Left ventricle myocardium superior (tissue), 1 donor: ENCODE measurements at places on chromosomes 5 and 9.

DNA sequence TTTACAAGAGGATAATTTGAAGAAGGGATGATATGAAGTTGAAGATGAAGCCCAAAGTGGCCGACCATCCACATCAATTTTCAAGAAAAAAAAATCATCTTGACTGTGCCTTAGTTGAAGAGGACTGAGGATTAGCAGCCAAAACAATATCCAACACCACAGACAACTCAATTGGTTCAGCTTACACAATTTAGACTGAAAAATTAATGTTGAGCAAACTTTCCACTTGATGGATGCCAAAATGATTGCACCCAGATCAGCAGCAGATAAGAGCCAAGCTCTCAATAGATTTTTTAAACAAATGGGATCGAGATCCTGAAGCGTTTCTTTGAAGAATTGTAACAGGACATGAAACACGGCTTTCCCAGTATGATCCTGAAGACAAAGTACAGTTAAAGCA lies 163.2 kb downstream of the GADD45G start:
- no peak for DNase-seq

GRCh38 chr5:2841208-2841607 lies 89.7 kb upstream of the IRX2 start:
- no peak for DNase-seq

- no peak for DNase-seq
These were observed 7.0 kb upstream of the GADD45G start for GRCh38 chr9:89597711-89598362.

GRCh38 chr5:93620487-93621326 lies 37.7 kb downstream of the NR2F1 start:
- peak; percentile 81 for DNase-seq

DNA sequence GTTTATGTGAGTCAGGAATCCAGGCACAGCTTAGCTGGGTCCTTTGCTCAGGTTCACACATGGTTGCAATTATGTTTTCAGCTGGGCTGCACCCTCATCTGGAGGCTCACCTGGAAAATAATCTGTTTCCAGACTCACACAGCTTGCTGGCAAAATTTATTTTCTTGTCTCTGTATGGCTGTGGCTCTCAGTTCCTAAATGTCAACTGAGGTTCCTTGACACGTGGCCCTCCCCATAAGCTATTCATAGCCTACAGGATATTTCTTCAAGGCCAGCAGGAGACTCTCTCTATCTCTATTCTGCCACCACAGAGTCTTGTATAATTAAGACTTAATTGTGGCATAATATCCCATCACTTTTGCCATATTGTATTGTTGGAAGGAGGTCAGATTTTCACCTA lies 732.0 kb downstream of the CDH18 start:
- DNase-seq = no peak

DNA sequence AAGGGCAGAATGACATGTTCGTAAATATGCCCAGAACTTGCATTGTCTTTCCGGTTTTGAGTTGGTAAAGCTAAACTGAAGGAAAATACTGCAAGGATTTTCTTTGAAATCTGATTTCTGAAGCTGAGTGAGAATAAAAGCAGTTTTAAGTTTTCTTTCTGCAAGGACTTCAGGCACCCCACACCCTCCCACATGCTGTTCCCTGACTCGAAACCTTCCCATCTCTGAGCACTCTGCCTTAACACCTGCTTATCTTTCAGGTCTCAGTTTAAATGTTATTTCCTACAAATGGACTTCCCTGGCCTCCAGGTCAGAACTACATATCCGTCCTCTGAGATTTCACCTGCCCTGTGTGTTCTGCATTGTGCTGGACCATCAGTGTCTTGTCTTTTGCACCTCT lies 93.8 kb downstream of the KLHL3 start:
- DNase-seq = no peak

- DNase-seq = no peak
These were observed 69.6 kb downstream of the CHSY3 start for GRCh38 chr5:129973716-129974426.

GRCh38 chr9:81588148-81588871 lies 101.0 kb downstream of the TLE1 start:
- DNase-seq = no peak

- no peak for DNase-seq
These were observed 326.8 kb upstream of the SGCD start for GRCh38 chr5:156000115-156000514.

DNA sequence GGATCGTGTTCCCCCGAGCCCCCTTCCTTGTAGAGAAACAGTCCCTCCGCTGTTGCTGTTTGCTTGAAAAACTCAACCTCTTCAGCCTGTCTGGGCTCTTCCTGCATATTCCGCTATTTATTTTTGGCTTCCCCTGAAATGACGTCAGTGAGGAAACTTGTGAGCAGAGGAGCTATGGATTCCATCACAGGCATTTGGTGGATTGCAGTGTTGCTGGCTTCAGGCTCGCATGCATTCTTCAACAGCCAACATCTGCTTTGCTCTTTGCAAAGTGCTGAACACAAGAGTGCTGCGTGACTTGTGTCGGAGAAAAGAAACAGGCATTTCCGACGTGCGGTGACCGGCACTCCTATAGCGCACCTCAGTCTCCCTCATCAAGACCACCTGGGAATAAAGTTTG lies 232.7 kb downstream of the RFK start:
- peak; percentile 35 for DNase-seq

- DNase-seq = no peak
These were observed 107.7 kb downstream of the SLC25A46 start for GRCh38 chr5:110846398-110847001.

- no peak for DNase-seq
These were observed 87.8 kb downstream of the NTNG2 start for GRCh38 chr9:132249690-132250089.

DNA sequence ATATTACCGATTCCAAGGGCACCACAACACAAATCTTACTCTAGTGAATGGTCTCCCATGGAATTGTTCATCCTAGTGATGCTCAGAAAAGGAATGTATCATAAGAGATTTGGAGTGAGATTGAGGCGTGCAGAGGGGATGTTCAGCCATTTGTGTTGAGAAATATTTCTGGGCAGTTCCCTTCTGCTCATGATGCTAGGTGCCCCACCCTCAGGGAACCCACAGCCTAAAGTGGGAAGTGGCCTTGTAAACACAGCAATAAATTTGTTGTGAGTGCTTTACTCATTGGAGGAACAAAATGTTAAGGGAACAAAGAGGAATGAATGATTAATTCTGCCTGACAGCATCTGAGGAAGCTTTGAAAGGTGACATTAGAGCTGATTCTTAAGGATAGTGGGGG lies 129.9 kb downstream of the TLE4 start:
- DNase-seq = no peak

DNA sequence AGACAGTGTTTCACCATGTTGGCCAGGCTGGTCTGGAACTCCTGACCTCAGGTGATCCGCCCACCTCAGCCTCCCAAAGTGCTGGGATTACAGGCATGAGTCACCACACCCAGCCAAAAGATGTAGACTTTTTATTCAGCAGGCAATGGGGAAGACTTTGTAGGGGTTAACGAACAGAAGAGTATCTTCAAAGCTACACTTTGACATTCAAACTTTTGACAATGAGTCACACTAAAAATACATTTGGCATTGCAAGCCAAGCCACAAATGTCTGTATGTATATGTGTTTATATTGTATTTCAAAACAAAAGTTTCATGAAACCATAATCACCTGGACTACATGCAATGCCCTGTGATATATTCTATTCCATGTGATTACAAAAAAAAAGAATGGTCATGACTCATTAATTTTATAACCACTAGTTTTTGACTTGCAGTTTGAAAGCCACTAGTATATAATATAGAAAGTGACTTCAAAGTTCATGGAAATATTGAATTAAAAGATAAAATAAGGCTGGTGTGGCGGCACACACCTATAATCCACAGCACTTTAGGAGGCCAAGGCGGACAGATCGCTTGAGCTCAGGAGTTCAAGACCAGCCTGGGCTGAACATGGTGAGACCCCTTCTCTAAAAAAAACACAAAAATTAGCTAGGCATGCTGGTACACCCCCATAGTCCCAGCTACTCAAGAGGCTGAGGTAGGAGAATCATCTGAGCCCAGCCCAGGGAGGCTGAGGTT lies 8.3 kb downstream of the DIMT1 start:
- no peak for DNase-seq

GRCh38 chr5:143434261-143435209 lies 31.0 kb upstream of the NR3C1 start:
- DNase-seq = no peak

DNA sequence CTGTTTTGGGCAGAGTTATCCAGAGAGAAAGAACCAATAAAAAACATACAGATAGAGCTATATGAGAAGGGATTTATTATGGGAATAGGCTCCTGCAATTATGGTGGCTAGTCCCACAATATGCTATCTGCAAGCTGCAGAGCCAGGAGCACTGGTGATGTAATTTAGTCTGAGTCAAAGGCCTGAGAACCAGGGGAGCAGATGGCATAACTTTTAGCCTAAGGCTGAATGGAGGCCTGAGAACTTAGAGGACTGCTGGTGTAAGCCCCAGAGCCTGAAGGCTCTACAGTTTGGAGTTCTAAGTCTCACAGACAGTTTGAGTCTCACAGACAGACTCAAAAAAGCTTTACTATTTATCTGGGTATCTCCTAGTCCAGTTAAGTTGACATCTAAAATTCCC lies 263.8 kb downstream of the FBXL7 start:
- DNase-seq = no peak

DNA sequence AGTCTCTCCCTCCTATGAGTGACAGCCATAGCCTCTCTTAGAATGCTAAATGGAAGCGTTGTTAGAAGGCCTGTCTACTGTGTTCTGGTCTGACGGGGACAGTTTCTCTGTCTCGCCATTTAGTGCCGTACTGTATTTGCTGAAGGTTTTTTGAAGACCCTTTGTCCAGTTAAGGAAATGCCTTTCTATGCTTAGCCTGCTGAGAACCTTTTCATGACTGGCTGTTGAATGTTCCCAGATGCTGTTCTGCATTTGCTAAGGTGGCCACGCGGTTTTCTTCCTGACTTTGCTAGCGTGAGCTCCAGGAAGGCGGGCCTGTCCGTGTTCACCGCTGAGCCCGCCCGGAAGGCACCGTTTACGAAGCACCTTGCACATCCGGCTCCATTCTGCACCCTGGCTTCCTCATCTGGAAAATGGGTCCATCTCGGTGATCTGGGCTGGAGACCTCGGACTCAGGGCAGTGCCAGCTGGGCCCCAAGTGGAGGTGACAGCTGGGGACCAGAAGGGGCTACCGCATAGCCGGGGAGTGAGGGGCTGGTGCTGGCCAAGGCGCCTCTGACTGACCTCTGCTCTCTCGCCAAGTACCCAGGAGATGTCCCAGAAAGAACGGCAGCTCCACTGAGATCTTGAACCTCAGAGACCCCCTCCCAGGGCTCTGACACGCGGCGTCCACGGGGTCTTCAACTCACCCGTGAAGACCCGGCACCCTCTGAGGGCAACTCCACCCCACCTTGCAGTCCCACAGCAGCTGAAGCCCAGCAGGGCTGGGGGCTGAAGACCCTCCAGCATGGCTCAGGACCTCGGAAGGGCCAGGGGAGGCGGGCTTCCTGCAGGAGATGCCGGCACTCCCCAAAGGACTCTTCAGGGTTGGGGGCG lies 52.5 kb upstream of the NKD2 start:
- no peak for DNase-seq

DNA sequence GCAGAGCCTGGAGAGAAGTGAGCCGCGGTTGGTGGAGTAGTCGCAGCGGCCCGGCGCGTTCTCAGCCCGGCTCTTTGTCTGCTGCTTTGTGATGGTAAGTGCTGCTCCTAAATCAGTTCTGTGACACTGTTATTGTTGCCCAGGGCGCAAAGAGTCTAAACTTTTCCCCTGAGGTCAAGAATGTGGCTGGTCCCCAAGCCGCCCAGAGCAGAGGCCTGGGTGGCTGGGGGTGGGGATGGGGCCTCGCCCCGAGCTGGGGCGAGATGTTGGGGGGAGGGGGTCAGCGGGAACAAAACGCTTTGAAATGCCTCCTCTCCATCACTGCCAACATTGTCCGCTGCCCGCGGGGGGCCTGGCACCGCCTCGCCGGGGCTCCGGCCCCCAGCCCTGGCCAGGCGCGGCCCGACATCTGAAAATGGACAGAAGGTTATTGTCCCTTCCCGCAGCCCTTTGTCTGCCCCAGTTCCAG lies 11.7 kb upstream of the CERCAM start:
- DNase-seq = no peak

DNA sequence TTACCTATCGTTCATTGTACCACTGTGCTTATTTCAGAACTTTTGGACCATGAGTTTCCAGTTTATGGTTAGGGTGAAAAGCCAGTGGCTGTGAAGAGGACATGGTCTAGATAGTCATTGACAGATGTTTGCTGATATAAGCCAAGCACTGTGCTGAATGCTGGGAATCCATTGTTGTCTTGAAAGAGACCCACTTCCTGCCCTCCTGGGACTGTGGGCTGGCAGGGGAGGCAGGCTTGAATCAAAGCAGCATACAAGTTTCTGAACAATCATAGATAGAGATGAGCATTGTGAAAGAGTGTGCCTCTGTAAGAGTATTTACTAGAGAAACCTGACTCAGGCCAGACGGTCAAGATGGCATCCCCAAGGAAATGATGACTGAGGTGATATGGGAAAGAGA lies 73.4 kb downstream of the NMUR2 start:
- DNase-seq = no peak

DNA sequence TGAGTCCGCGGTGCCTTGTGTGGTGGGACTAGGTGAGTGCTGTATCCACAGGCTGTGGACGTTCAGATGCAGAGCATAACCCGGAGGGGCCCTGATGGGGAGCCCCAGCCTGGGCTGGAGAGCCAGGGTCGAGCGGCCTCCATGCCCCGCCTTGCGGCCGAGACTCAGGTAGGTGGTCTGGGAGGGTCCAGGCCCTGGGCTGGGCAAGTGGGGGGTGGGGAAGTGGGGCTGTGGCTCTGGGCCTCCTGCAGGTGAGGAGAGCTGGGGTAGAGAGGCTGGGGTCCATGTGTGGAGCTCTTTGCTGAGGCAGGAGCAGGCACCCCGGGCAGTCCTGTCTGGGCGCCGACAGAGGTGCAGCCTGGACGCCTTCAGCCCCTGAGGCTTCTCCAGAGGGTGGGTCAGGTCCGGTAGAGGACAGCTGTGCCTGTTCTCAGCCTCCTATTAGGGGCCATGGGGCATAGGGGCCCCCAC lies 241.1 kb downstream of the CACNA1B start:
- no peak for DNase-seq

DNA sequence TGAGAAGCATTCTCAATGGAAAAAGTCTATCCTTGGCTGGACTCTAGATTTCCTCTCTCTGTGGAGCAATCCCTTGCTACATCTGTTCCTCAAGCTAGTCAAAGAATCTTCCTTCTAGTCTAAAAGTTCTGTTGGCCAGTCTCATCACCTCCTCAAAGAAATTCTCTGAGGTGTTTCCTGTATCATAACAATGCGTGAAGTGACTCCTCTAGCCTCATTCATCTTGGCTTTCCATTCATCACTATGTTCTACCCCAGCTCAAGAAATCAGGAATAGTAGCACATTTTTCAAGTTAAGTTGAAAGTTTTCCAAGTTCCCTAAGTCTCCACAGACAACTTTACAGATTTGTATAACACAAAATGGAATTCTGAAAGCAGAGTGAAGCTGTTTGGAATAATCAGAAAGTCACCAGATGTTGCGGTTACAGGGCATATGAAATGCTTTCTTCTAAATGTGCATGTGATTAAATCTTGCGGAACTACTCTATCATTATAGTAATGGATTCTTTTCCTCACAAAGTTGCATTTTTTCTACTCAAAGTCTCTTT lies 176.6 kb upstream of the FREM1 start:
- no peak for DNase-seq

GRCh38 chr5:124460642-124461041 lies 285.8 kb downstream of the ZNF608 start:
- no peak for DNase-seq
